CD4-positive, alpha-beta T cell treated with Interferon gamma for 1 hour (primary cell): ENCODE measurements at places on chromosomes 13 and 19.

GRCh38 chr19:33722456-33723239 is 74.0 kb upstream of the KCTD15 start:
- no peak for DNase-seq

DNA sequence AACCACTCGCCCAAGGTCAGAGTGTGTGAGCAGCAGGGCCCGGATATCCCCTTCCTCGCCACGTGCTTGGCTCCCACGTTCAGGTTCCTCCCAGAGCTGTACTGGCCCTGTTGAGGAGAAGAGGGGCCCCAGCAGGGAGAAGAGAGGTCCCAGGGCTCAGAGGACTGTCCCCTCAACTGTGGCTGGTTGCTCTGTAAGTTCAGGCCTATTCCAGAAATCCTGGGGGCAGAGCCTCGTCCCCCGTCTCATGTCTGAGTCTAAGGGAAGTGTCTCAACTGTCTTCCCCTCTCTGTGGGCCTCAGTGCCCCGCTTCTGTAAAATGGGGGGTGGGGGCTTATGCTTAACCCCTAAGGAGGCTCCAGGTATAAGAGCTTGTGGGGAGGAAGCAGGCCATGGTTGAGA is 3.9 kb downstream of the PPP5C start:
- peak; percentile 41 for DNase-seq

DNA sequence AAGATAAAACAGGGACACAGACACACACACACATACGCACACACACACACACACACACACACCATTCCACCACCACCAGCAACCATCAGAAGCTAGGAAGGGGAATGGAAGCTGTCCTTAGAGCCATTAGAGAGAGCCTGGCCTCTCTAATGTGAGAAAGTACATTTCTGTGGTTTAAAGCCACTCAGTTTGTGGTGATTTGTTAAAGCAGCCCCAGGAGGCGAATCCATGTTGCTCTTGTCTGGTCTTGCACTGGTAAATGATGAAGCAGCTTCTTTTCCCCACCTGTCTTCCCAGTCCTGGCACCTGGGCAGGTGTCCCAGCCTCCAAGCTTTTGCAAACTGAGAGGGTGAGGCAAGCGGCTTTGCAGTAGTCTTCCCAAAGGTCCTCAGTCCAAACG is 118.9 kb upstream of the KL start:
- no peak for DNase-seq

GRCh38 chr13:113759525-113760137 is 605 bp downstream of the TMEM255B start:
- no peak for DNase-seq

DNA sequence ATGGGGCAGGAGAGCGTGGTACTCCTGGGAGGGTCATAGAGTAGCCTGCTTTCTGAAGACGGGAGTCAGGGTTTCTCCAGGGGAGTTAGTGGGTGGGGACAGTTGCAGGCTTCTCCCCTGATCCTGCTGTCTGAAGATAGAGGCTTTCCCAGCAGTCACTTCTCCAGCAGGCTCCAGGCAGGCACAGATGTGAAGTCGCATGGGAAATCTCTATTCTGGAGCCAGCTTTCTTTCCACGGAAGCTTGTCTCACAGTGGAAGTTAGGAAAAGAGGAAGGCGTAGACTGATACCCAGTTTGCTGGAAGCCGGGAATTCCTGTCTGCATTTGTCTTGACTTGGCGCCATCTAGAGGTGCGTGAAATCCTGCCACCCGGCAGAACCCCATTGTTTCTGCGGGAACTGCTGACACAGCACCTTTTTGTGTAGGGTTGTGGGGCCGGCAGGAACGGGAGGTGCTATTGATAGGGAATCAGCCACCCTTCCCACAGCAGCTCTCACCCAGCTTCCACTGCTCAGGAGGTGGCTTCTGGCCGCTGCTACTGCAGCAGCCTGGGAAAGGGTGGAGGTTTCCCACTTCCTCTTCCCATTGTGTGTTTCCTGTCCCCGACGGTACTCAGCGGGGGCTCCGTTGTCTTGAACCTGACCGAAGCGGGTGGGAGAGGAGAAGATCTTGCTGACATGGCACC is 28.5 kb upstream of the NPAS1 start:
- DNase-seq: peak; percentile 46

DNA sequence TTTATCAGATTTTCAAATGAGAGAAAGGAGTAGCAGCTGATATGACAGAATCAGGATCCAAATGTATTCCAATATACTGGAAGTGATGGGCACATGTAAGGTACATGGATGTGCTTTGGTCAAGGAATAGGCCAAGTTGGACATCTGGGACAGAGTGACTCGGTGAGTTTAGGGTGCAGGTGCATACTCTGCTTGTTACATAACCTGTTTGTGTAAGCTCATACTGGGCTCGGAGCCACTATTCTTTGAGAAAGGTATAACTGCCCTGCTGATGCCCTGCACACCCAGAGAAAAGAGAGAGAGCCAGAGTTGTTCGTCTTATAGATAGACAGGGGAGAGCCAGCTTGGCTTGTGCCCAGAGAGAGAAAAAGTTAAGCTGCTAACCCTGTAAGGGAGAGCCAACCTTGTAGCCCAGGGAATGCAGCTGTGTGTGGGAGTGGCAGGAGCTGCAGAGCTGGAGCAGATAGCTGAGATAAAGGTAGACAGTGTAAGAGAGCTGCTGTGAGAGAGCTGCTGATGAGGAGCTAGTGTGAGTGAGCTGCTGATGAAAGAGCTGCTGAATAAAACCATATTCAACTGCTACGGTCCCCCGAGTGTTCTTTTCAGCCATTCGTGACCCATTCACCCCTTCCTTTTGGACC is 40.7 kb upstream of the N4BP2L1 start:
- DNase-seq: no peak

GRCh38 chr19:21023901-21024300 is 3.4 kb downstream of the ZNF430 start:
- DNase-seq: no peak
